ENCODE measurements at places on chromosomes 5 and 9. TPM values are rescaled to one million over a fixed set of nuclear protein-coding genes. Genes with fewer than 3 reads are reported as not detected.

DNA sequence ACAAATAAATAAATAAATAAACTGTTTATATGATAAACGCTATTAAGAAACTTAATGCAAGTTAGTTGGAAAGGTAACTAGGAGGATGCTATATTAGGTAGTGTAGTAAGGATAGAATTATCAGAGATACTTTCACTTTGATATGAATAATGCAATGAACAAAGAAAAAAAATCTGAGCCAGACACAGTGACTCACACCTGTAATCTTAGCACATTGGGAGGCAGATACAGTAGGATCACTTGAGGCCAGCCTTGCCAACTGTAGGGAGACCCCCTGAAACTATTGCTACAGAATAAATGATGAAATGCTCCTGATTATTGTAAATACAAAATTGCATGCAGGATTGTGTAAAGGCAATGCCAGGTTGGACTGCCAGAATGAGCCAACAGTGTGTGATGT lies 109.2 kb downstream of the ANXA2R start:
- DNase-seq = no peak
- H3K36me3 ChIP-seq = no peaks in the 10 kb centered on the region
- no peaks in the 10 kb centered on the region for H3K27me3 ChIP-seq
- H3K4me1 ChIP-seq = no peaks in the 10 kb centered on the region
- no peak overlapping the region for H3K27ac ChIP-seq

DNA sequence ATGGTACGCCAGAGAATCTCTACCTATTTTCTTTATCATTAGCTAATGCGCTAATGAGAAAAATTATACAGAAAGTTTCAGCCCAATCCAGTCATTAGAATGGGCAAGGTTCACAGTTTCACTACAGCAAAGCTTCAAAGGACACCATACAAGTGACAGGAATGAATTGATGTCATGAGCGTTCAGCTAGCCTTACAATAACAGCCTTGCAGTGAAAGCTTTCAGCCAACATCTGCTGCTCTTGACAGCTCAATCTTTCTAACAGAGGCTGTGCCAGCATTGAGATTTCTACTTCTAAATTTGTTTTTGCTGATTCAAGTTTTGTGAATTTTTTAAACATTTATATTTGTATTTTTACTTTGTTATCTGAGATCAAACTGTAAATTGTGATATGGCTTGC lies 302.4 kb upstream of the FAM174A start:
- no peak overlapping the region for H3K27ac ChIP-seq
- H3K36me3 ChIP-seq = no peaks in the 10 kb centered on the region
- no peak overlapping the region for H3K4me3 ChIP-seq
- H3K4me1 ChIP-seq = no peaks in the 10 kb centered on the region

DNA sequence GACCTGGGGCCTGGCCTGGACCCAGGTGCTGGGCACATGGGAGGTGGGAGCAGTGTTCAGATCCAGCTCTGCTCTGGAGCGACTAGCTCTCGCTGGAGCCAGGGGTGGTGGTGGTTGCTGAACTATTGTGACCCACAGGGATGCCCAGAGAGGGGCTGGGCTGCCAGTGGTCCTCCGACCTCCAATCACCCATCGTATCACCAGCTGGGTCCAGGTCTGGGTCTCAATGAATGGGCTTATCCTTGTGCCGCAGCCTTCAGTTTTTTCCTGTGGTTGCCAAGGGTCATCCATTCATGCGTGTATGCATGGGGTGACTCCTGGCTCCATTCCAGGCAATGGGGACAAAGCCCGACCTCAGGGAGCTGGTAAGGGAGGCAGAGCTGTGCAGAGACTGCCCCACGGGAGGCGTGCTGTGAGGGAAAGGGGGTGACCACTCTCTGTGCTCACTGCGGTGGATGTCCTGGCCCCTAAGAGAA lies 68.6 kb upstream of the RNF130 start:
- no peaks in the 10 kb centered on the region for H3K36me3 ChIP-seq
- no peaks in the 10 kb centered on the region for H3K4me1 ChIP-seq
- H3K4me3 ChIP-seq = no peak overlapping the region
- H3K27ac ChIP-seq = no peak overlapping the region

- H3K36me3 ChIP-seq = no peaks in the 10 kb centered on the region
- no peaks in the 10 kb centered on the region for H3K4me1 ChIP-seq
- no peak overlapping the region for H3K4me3 ChIP-seq
- H3K27me3 ChIP-seq = no peaks in the 10 kb centered on the region
- no peak for DNase-seq
Observed at GRCh38 chr9:115969096-115969495, 184.5 kb upstream of the PAPPA start.

- H3K27ac ChIP-seq = no peak overlapping the region
- H3K4me1 ChIP-seq = no peaks in the 10 kb centered on the region
- H3K27me3 ChIP-seq = peaks cover 52% of the 10 kb centered on the region
Observed at GRCh38 chr5:77180167-77181081, 30.1 kb upstream of the PDE8B start.

DNA sequence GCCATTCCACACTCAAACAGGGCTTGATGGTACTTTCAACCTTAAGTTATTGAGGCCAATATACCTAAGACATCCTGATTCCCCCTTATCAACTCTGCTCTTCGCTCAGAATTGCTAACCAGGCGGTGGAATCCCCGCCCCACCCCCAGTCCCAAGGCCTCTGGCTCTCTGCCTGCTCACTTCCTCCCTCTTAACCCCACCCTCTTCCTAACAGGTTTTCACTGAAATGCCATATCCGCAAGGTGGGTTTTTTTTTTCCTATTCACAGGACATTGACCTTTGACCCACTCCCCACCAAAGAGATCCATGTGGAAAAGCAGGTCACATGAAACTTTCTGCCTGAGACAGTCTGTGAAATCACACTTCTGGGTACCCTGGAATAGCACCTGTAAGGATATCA lies 66.6 kb upstream of the IFNK start:
- no peak overlapping the region for H3K4me3 ChIP-seq
- no peaks in the 10 kb centered on the region for H3K27me3 ChIP-seq
- DNase-seq = peak; percentile 74
- no peak overlapping the region for H3K27ac ChIP-seq

DNA sequence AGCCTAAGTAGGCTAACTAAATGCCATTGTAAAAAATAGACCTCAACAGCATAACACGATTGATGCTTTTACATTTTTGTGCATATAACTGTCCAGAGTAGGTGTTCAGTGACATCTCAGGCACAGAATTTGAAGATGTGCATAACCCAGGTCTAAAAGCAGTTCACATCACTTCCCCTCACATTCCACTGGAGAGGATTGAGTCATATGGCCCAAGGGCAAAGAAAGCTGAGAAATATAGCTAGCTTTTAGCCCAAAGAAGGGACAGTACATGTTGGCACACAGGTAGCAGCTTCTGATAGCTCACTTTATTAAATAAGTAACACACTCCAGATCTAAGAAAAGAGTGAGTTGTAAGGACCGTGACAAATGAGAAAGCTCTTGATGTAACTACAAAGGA lies 2259.5 kb upstream of the WWC1 start:
- H3K27me3 ChIP-seq = no peaks in the 10 kb centered on the region
- H3K4me1 ChIP-seq = no peaks in the 10 kb centered on the region
- no peak overlapping the region for H3K27ac ChIP-seq
- DNase-seq = no peak
- H3K36me3 ChIP-seq = no peaks in the 10 kb centered on the region

Gene RASGEF1C
- 0.75 TPM for total RNA-seq

Gene SEPTIN8
- 49.0 TPM for total RNA-seq

All from endodermal cell (in vitro differentiated cells).